ENCODE measurements at places on chromosomes 6 and 20.

DNA sequence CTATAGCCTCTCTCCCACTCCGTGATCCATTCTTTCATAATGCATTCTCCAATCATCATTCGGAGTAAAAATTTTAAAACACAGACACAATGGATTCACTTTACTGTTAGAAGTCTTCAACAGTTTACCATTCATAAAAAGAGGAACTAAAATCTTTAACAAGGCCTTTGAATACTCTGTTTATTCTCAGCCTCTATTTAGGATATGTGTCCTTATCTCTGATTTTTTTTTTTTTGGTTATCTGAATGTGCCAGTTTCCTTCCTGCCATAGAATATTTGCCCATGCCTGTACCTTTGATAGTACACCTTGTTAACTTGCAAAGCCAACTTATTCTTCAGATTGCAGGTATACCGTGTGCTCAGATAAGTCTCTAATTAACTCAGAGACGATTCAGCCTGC lies 11.1 kb downstream of the CRISP1 start:
- DNase-seq, result no peak

DNA sequence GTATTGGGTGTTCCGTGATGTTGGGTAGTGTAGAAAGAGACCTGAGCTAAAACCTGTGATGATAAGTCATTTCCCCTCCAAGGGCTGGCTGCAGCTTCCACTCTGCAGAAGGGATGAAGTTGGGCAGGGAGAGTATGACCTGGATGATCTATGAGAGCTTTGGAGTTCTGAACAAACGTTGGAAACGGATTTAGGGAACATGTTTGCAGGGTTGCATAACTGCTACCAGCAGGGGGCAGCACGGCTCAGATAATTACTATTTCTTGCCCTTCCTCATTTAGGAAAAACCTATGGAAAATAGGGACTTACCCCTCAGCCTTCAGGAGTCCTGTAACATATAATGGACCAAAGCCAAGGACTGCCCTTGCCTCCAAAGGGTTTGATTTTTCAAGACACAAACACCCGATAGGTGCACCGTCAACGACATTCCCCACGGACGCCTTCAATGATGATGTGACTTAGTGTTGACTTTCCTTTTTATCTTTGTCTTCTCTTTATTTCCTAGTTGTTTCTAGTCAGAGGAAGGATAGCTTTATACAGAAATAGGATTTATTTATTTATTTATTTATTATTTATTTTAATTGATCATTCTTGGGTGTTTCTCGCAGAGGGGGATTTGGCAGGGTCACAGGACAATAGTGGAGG lies 164.9 kb upstream of the SASH1 start:
- DNase-seq, result peak; percentile 6

- no peak for DNase-seq
Observed at GRCh38 chr20:37254114-37254878, 7.3 kb downstream of the GHRH start.

- DNase-seq, result no peak
Observed at GRCh38 chr6:157717340-157717748, 105.7 kb upstream of the SNX9 start.

DNA sequence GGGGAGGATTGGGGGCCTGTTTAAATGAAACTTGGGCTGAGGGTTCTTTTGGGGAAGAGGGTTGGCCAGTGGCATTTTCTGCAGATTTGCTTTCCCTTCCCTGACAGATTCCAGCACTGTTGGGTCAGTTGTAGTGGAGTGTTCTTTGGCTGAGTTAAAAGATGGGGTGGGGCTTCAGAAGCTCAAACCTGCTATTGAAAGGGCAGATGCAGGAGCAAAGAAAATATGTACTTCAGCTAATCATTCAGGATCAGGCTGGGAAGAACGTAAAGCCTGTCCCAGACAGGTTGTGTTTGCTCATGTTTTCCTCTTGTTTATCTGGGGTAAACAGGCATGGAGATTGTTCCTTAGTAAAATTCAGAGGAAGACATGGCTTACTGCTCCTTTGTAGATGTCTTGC lies 2.5 kb downstream of the SASH1 start:
- no peak for DNase-seq

GRCh38 chr20:62067547-62068260 lies 2.0 kb upstream of the TAF4 start:
- DNase-seq, result peak; percentile 39

GRCh38 chr6:10276660-10277287 lies 138.1 kb downstream of the TFAP2A start:
- no peak for DNase-seq

- DNase-seq, result no peak
Observed at GRCh38 chr6:157714153-157714490, 108.9 kb upstream of the SNX9 start.

GRCh38 chr6:55964136-55964535 lies 88.7 kb upstream of the BMP5 start:
- DNase-seq, result no peak

GRCh38 chr6:15358579-15359327 lies 112.9 kb downstream of the JARID2 start:
- DNase-seq, result peak; percentile 35

DNA sequence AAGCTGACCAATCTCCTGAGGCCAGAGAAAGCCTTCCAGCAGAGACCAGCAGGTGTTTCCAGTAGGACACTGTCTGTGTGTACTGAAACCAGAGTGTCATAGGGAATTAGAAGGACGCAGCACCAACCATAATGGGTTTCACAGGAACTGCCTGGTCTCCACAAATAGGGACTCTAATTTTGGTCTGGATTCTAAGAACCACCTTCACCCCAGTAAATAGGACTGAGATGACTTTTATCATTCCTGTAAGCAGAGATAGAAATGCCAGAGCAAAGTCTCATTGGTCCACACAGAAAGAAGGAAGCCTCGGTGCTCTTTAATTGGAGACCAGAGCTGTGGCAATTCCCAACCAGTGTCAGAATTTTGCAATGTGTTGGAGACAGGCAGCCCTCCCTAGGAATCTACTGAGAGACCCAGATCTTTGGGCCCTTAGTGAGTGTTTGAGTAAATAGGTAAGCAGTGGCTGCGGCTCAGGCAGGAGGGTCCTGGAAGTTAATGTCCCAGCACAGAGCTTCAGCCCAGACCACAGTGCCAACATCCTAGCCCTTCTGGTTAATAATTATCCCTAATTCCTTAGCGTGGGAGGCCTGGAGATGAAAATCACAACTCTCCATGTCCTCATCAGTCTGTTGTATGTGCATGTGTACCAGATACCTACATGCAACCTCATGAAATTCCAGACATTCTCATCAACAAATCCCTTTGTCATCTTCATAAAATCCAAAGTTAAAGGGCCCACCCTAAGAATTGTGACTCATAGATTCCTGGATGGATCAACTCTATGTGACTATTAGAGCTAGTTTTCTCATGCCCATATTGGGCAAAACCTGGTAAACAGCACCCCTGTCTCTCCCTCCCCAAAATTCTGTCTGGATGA lies 81.2 kb downstream of the UNC5CL start:
- DNase-seq, result no peak

- no peak for DNase-seq
Observed at GRCh38 chr20:57395111-57395966, 4.1 kb downstream of the RBM38 start.

GRCh38 chr20:50753152-50753551 lies 21.8 kb downstream of the PARD6B start:
- no peak for DNase-seq

- DNase-seq, result no peak
Observed at GRCh38 chr20:5945963-5946362, 4.4 kb downstream of the TRMT6 start.

DNA sequence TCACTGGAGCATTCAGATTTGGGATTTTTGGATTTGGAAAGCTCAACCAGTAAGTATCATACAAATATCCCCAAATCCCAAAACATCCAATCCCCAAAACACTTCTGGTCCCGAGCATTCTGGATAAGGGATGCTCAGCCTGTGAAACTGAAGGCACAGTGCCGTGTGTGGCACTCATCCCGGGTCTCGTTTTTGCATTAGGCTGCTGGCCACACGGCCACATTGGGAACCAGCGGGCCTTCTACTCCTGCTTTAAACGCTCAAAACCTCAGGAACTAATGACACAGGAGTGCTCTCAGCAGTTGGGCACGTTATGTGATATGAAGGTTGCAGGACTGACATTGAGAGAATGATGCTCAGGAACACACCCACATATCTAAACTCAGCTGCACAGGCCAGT lies 35.6 kb downstream of the PSMG4 start:
- DNase-seq, result no peak

DNA sequence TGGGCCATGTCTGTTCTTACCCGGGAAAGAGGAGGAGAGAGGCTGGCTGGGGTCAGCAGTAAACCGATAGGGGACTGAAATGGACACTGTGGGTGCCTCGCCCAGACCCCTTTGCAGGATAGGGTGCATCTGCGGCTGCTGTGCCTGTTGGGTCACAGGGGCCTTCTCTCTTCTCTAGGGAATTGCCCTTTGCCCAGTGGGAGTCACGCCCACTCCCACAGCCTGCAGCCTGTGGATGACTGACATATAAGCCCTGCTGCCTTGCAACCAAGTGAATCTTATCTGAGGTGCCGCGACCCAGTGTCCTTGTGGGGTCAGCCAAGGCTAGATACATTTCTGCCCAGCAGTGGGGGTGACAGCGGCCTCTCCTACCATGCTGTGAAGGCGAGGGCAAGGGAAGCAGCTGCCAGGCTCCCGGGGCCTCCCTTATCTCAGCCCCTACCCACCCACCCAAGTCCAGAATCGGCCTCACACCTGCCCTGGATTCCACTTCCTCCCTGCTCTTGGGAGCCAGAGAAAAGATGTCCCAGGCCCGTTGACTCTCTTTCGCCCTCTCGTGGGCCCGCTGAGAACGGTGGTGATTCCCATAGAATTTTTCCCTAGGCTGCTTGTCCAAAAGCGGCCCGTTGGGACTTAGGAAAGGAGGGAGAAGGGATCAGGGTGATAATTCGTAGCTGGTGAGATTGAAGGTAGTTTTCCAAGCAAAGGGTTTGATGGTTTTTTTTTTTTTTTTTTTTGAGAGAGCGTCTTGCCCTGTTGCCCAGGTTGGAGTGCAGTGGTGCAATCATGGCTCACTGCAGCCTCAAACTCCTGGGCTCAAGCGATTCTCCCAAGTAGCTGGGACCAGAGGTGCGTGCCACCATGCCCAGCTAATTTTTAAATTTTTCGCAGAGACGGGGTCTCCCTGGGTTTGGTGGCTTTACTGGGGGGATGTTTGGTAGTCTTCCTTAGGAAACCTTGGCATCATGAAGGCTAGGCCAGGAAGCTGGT lies 76.4 kb upstream of the RNF24 start:
- DNase-seq, result peak; percentile 29

GRCh38 chr6:18211338-18211737 lies 53.0 kb downstream of the DEK start:
- peak; percentile 19 for DNase-seq

- no peak for DNase-seq
Observed at GRCh38 chr6:161128680-161129196, 137.2 kb downstream of the MAP3K4 start.

DNA sequence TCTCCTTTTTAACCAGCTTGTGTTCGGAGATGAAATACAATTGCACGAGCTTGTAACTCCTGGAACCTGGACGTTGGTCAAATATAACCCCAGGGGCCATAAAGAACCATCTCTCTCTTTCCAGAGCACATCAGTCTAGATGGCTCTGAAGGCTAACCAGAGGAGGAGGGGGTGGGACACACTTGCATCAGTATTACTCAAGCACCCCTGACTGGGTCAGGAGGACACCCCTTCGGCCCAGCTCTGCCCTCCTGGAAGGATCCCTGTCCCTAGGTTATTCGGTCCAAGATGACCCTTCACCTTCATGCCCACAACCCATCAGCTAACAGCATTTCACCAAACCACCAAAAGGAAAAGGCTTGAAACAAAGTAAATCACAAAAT lies 67.1 kb downstream of the FYN start:
- no peak for DNase-seq

GRCh38 chr6:150534553-150534952 lies 65.1 kb upstream of the PLEKHG1 start:
- DNase-seq, result no peak

DNA sequence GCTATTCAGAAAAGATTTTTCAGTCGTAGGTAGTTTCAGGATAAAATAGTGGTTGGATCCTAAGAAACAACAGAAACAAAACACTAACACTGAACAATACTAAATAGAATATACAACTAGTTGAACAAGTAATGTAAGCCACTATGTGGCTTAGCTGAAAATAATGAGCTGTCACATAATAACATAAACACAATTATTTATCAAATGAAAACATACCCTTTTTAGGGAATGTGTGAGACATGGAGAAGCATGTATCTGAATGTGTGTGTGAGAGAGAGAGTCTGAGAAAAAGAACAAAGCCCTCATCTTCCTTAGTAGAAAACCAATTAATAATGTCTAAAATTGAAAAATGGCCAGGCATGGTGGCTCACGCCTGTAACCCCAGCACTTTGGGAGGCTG lies 122.6 kb upstream of the LOC128125822 start:
- no peak for DNase-seq

GRCh38 chr6:73388800-73389512 lies 5.7 kb upstream of the DDX43 start:
- peak; percentile 5 for DNase-seq

DNA sequence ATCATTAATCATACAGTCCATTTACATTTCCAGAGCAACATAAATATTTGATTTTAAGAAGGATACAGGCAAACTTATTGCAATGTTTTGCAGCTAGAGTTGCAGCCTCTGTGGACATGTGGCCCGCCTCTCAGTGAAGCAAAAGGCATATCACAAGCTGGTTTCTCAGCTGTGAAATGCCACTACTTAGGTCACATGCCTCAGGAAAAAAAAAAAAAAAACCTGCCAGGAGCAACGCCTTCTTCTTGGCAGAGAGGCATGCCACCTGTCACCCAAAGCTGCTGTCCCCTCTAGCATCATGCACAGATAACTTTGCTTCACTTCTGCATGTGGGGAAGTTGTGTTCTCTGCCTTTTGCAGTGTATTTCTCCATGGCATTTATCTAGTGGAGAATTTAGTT lies 18.5 kb downstream of the GRM1 start:
- no peak for DNase-seq

DNA sequence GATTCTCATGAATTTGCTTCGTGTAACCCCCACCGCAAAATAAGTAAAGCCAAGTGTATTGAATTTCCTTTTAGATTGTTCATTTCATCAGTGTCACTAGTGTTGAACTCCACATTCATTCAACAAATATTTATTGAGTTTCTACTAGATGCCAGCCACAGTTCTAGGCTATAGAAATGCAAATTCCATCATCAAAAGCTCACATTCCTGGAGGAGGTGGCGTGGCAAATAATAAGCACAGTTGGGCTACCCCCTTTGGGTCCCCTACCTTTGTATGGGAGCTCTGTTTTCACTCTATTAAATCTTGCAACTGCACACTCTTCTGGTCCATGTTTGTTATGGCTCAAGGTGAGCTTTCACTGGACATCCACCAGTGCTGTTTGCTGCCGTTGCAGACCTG lies 12.7 kb upstream of the ME1 start:
- no peak for DNase-seq

DNA sequence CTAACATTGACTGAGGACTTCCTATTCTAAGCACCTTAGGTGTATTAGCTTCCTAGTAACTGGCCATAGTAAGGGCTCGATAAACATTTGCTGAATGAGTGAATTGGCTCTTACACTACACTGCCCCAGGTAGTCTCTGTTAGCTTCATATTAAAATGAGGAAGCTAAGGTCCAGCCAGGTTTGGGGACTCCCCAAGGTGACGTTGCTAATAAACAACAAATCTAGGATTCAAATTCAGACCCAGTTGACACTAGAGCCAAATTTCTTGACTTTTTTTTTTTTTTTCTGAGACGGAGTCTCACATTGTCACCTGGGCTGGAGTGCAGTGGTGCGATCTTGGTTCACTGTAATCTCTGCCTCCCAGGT lies 16.2 kb downstream of the ARHGAP40 start:
- no peak for DNase-seq

GRCh38 chr6:82766476-82766875 lies 299.2 kb downstream of the UBE3D start:
- DNase-seq, result no peak

GRCh38 chr6:66435321-66435720 lies 728.3 kb upstream of the EYS start:
- DNase-seq, result no peak
